ENCODE measurements at places on chromosomes 2 and 18.

- DNase-seq = peak; percentile 69
These were observed 53.4 kb downstream of the PKP4 start for GRCh38 chr2:158509928-158510797.

DNA sequence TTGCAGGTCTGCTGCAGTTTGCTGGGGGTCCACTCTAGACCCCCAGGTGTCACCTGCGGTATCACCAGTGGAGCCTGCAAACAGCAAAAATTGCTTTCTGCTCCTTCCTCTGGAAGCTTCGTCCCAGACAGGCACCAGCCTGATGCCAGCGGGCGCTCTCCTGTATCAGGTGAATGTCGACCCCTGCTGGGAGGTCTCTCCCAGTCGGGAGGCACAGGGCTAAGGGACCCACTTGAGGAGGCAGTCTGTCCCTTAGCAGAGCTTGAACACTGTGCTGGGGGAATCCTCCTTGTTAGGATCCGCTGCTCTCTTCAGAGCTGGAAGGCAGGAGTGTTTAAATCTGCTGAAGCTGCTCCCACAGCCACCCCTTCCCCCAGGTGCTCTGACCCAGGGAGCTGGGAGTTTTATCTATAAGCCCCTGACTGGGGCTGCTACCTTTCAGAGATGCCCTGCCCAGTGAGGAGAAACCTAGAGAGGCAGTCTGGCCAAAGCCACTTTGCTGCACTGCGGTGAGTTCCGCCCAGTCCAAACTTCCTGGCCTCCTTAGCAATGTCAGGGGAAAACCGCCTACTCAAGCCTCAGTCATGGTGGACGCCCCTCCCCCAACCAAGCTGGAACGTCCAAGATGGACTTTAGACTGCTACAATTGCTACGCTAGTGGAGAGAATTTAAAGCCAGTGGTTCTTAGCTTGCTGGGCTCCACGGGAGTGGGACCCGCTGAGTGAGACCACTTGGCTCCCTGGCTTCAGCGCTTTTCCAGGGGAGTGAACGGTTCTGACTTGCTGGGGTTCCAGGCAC lies 652.5 kb downstream of the KCNJ3 start:
- no peak for DNase-seq

DNA sequence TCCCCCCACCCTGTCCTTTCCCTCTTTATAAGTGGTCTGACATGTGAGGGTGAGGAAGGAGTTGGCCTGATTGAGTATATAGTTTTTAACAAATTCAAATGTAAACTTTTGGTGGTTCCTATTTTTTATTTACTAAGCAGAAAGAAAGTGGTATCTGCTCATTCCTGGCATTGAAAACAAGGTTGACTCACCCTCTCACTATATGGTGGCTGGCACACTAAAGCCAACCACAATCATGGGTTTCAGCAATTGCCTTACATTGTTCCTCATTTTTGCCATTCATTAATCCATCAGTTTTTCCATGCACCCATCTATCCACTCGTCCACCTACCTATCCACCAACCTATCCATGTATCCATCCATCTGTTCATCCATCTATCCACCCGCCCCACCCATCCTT lies 75.4 kb upstream of the IGFBP5 start:
- no peak for DNase-seq

DNA sequence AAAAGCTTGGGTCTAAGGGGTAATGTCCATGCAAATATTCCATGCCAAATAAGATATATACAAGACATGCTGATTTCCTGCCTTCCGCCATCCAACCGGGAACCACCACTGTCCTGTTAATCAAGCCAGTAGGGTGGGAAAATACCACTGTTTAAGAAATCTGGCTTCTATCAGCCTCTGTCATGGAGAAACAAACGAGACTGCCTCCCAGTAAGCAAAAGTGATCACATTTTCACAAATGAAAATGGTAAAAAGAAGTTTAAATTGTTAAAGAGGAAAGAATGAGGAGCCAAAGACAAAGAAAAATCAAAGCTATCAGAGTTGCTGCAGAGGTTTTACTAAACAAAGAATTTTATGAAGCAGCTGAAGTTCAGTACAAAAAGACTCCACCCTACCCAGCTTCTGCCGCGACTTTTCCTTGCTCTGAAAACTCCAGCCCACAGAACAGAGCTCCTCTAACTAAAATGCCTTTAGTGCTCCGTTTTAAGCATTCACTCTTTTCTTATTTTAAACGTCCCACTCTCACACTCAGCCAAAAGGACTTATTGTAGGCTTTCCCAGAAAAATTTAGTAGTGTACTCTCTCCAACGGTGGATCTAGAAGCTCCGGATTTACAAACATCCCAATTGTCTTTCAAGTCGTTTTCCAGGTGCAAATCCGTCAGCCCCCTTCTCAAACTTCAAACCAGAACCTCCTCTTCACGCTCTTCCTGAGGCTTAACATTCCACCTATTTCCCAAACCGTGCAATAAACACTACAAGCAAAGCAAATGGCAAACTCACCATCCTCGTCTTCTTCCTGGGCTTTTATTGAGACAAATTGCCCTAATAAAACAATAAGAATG lies 613 bp downstream of the COL5A2 start:
- peak; percentile 62 for DNase-seq

DNA sequence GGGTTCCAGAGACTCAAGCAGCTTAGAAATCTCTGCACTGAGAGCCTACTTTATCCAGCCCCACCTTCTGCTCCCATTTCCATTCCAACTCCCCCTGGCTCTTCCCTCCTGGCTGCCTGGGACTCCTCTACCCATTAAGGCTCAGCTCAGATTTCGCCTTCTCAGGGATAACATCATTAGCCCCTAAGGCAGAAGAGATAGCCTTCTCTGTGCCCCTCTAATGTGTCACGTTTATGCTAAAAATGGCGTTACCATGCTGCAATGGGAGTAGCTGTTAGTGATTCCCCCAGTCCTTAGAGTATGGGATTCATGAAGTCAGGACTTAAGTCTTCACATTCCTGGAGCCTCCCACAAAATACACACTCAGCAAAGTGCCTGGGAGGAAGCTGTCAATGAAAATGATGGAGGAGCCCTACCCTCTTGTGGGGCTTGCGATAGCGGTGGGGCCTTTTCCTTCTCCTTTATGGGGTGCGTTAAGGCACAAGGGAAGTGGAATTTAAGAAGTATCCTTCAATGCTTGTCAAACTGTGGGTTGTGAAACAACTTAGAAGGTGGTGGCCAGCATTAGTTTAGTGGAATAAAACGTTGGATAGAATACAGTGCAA lies 144.7 kb upstream of the COPS8 start:
- DNase-seq = no peak

DNA sequence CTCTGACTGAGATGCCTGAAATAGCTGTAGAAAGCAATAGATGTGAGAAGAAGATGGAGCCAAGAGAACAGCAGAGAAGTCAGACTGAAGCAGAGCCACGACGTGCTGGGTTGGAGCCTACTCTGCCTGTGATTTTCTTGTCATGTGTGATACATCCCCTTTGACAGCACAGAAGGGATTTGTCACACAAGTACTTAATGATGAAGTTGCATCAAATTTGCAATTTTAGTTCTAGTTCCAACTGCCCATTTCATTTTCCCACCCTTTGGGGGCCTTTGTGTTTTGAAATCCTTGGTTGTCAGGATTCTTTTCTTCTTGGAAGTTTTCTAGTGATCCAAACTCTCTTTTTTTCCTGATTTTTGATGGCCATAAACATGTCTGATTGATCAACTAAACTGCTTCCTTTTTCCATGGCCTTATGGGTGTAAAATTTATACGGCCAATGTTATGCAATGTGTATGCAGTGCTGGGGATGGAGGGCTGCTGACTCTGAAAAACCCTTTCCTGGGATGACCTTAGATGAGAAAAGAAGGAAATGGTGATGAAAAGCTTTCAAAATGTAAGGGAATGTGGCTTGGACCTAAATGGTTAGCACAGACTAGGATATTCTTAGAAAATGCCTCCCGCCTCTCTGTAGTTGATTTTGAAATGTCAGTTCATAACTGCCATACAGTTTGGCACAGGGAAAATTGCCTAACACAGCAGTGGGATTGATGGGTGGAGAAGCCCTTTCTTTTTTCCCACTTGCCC lies 9.6 kb upstream of the B3GNT2 start:
- DNase-seq = no peak

DNA sequence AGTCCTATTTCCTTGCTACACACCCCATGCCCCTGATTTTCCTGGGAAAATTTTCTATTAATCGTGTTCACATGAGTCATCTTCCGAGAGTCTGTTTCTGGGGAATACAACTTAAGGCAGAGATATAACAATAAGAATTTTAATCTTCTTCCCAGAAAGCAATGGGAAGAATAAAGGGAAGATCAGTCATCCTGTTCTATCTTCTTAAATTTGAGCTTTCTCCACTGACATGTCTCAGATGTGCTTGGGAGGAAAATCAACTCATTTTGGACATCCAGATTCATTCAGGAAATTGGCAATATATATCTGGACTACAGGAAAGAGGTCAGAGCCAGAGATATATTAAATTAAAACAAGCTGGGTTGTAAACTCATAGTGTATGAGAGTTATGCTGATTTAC lies 62.3 kb upstream of the SPAG16 start:
- DNase-seq = no peak

DNA sequence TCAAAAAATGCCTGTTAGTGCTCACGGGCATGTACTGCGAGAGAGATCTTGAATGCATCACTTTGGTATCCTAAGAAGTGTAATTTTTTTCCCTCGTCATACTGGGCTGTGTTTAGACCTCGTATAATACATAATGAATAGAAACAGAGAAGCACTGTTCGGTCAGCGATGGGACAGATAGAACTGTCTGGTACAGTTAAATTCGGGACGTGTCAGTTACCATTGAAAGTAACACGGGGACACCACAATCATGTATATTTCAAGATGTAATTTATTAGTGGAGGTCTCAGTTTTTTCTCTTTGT lies 1.8 kb downstream of the PKP4 start:
- DNase-seq = no peak

DNA sequence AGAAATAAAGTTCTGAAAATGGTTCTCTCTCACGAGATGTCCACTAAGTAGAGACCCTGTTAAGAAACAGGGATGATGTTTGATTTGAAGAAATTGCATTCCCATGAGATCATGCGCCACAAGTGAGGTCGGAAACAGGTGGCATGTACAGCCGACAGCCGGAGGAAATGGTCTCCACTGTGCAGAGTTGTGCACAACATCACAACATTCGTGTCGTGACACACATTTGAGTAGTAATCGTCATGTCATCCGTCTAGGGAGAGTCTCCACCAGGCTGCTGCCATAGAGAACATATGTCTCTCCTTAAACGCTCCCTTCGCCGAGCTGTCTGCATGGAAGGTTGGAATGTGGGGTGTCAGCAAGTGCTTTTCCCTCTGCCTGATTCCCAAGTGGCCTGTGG lies 84.7 kb downstream of the ASAP2 start:
- no peak for DNase-seq

GRCh38 chr2:40095000-40095399 lies 315.9 kb upstream of the THUMPD2 start:
- DNase-seq = peak; percentile 74

DNA sequence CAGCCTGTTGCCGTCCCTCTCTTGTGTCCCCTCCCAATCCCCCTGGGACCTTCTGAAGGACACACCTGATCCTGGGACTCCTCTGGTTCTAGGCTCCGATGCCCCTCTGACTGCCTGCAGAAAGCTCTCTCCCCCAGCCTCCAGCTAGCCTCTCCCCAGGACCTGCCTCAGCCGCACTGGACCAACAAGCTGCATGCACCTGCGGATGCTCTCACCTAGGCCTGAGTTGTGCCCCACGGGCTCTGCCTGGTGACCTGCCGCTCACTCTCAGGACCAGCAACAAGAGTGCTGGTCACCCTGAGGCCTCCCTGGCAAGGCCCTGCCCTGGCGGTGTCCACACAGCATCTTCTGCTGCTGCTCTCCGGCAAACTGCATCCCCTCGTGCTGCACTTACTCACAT lies 63.0 kb downstream of the EIPR1 start:
- no peak for DNase-seq

DNA sequence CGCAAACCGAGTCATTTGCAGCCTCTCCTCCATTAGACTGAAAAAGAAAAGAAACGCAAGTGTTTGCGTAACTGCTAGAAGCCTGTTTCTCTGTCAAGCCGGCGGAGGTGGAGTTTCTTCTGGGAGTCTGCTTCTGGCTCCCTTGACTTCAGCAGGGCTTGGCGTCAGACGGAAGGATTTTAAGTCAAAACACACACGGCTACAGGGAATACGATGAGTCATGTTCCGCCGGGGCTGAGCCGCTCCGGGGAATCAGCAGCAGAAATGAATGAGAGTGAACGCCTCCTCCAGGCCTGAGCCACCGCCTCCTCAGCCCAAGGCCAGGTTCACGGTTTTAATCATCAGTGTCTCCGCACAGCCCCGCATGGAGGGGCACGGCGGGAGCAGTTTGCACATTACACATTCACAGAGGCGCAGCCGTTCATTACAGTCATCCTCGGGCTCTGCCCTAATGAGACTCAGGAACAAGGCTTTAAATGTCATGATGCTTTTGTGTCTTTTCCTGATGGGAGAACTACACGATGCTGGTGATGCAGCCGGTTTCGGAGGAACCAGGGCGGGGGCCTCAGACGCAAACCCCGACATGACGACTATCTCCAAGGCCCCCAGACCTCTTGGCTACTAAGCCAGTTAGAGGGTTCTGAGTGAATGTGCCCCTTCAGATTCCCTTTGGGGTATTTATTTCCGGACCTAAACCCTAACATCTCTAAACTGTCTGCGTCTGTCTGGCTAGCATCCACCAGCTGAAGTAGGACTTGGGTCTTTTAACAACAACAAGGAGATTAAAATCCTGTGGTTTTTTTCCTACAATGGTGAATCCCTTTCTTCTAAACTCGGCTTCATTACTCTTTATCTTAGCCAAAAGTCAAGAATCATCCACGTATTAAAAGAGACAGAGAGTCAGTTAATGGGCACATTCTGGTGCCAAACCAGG lies 11.1 kb upstream of the SCG2 start:
- peak; percentile 98 for DNase-seq

- DNase-seq = peak; percentile 63
These were observed 90.3 kb downstream of the OLA1 start for GRCh38 chr2:174158003-174158402.

DNA sequence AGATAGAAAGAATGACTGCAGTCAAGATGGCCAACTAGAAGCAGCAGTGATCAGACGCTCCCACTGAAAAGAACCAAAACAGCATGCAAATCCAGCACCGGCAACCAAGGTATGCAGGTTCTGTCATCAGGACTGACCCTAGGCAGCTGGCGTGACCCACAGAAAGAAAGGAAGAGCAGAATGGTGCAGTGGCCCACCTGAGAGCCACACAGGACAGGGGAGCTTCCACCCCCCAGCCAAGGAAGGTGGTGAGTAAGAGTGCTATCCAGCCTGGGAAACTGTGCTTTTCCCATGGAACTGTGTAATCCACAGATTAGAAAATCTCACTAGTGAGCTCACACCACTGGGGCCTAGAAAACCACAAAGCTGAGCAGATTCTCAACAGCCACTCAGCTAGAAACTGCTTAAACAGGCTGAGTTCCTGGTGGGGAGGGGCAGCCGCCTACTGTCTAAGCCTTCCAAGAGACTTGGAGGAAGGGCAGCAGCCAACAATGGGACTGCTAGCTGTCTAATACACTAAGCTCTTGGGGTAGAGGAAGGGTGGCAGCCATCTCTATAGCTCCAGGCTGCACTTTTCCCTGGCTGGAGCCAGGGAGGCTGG lies 127.9 kb downstream of the EVA1A start:
- no peak for DNase-seq

DNA sequence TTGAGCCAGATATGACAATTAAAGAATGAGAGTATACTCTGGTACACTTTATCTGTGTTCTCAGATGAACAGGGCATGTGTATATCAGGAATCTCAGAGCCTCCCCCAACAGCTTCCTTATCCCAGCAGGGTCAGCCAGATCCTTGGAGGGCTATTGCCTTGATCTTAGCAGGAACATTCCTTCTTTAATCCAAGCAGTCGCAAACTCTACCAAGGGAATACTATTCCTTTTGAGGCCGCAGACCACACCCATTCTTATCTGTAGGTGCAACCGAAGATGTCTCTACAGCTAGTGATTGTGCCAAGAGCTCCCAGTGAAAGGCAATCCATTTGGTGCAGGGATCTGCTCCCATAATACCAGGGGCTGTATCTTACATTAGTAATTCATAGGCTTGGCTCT lies 118.3 kb upstream of the DOK6 start:
- no peak for DNase-seq
